ENCODE measurements at places on chromosomes 3 and 15.

DNA sequence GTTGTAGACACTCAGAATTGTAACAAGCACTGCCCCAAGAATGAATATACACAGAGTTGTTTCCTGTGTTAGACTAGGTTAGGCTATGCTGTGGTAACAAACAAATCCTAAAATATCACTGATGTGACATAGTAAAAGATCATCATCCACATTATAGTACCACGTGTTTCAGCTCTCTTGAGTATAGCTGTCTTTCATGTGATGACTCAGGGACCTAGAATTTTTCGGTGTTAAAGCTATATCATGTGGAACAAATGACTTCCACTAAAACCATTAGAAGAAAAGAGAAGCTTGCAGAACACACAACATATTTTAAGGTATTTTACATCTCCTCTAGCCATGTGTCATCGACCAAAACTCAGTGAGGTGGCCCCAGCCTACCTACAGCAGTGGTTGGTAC is 307.9 kb upstream of the RBMS3 start:
- no peak for DNase-seq

DNA sequence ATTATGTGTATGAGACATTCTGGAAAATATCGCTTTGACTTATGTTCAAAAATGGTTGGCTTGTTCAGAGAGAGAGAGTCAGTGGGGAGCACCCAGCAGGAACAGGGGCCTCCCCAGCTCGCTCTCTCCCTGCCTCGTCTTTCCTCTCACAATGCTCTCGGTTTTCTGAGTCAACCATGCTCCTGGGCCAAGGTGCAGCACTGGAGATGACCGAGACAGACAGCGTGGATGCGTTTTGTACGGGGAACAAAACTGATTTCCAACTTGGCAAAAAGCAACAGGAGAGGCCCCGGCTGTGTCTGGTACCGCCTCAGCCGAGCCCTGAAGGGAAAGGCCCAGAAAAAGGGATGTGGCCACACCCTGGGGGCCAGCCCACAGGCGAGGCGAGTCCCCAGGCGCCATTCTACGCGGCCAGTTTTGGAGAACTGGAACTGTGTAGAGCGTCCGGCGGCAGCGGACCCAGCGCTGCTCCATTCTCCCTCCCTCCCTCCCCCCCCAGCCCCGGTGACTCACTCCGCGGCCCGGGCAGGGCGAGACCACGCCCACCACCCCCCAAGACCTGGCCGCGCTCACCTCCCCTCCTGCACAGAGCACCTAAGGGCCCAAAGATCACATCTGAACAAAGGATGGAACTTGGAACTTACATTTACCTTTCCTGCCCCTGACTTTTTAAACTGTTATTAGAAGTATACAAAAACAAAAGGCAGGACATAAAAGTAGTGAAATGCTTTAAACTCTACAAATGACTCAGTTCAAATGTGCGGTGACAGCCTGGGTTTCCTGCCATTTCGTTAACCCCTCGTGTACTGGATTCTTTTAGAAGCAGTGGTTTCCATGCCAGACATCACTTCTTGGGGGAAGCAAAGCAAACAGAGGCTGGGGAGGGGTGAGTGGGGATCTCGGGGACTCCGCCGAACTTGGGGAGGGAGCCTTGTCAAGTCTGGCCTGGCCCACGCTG is 12.7 kb downstream of the ATP10A start:
- peak; percentile 59 for DNase-seq

DNA sequence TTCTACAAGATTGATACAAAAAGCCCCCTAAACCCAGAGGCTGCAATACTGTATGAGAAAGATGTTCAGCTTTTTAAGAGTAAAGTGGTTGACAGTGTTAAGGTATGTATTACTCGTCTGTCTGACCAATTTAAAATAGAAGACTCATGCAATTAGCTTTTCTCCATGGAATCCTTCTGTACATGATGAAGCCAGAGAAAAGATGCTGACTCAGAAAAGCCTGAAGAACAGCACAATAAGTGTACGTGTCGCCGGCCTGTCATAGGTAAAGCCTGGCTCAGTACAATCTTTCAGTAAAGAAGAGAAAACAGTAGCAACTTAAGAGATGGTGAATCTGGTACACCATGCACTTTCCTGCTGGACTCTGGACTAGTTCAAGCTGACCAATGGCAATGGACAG is 16.4 kb downstream of the NEK4 start:
- DNase-seq, result no peak

- DNase-seq, result no peak
These were observed 13.0 kb upstream of the DNAJC13 start for GRCh38 chr3:132404276-132404675.

GRCh38 chr3:193974671-193975535 is 161.0 kb upstream of the HES1 start:
- no peak for DNase-seq

GRCh38 chr3:171700653-171701052 is 109.6 kb downstream of the PLD1 start:
- no peak for DNase-seq

DNA sequence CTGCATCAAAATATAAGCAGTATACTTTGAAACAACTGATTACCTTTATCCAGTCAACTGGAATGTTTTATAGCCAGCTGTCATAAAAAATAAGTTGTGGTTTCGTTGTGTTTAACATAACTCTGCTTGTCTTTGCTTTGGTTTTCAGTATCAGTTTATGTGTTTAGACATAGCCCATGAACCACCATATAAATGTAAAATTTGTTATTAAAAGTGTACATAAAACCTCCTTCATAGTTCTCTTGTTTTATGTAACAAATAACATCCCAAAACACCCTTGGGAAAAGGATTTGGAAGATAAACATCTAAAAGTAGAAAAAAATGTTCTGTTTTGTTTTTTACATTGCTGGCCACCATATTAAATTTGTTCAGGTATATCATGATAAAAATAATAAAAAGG is 347.0 kb upstream of the PROK2 start:
- no peak for DNase-seq

- no peak for DNase-seq
These were observed 24.7 kb upstream of the ZNF639 start for GRCh38 chr3:179297971-179298725.

GRCh38 chr3:142174559-142174958 is 25.2 kb upstream of the TFDP2 start:
- no peak for DNase-seq

GRCh38 chr3:188468196-188468595 is 314.2 kb downstream of the LPP start:
- DNase-seq, result no peak

GRCh38 chr3:80688814-80689213 is 921.0 kb upstream of the ROBO1 start:
- DNase-seq, result no peak

GRCh38 chr15:34776606-34777105 is 18.7 kb downstream of the ACTC1 start:
- DNase-seq, result no peak

GRCh38 chr15:29242456-29243242 is 27.0 kb downstream of the NSMCE3 start:
- no peak for DNase-seq

GRCh38 chr3:28198974-28199373 is 42.4 kb upstream of the CMC1 start:
- DNase-seq, result no peak

DNA sequence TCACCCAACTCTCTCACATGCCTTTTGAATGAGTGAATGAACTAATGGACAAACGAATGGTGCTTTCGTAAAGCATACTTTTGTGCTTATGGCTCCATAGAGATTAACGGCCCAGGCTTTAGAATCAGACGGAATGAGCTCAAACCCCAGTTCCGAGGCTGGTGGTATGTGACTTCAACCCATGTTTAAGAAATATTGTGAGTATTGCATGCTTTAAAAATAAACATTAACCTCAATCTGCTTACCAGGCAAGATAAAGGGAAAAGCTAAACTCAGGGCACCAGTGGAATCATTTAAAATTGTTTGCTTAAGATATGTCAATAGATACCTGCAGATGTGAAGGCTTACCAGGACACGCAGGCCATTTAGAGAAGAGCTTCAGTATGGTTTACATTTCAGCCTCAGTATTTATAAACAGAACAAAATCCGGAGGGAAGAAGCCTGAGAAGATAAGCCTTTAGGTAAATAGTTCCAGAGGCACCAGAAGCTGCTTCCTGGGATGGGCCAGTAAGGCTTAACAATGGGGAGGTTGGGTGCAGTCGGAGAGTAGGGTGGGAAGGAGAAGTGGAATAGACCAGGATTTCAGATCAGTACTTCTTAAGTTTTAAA is 186.4 kb downstream of the ADAMTS9 start:
- DNase-seq, result no peak

GRCh38 chr3:108100906-108101660 is 10.3 kb upstream of the CD47 start:
- DNase-seq, result no peak

DNA sequence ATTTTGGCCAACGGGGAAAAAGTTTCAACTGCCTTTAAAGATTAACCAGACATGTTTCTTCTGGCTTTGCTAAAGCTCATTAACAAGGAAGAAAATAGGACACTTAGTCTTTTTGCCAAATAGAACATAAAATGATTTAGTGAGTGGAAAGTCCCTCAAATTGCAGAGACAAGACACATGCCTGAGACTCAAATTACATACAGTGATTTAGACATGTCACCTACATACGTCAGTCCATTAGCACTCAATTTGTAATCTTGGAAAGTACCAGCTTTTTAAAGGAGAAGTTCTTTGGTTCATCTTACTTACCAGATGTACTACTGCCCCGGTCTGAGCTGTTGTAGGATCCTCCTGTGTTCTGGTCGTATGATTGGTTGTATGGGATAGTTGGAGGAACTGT is 1134.2 kb downstream of the ROBO1 start:
- DNase-seq, result no peak

DNA sequence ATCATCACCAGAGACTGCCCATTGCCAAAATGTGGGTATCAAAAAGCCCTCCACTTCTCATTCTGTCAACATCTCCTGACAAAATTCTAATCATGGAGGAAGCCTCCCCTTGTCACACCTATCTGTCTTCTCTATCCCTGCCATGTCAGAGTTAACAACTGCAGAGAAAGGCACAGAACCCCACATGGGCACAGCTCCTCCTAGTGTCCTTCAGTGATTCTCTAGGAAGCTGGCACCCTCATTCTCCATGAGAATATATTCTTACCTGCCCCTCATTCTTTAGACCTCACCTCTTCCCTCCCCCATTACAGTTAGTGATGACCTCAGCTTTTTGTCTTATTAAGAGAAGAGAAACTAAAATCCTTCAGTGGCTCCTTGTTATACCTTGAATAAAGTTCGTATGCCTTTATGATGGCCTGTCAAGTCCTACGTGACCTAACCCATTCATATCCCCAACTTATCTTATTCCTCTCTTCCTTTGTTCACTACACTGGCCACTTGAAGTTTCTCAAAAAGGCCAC is 44.6 kb downstream of the NME9 start:
- DNase-seq, result no peak

GRCh38 chr3:89372456-89372855 is 265.0 kb downstream of the EPHA3 start:
- DNase-seq, result no peak

- no peak for DNase-seq
These were observed 362.7 kb upstream of the ARRDC4 start for GRCh38 chr15:97597801-97598200.

DNA sequence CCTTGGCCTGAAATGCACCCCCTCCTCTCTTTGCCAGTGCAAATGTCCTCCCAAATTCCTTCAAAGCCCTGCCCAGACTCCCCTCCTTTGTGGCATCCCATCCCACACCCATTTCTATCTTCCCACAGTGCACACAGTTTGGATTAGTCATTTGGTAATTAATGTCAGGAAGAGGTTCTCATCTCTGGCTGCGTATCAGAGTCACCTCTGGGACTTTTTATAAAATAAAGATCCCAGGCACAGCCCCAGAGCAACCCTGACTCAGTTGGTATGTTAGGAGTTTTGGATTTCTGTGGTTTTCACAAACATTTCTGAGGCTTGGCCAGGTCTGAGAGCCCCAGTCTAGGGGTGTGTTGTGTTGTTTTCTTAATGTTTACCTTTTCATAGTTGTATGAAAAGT is 41.6 kb downstream of the C3orf20 start:
- no peak for DNase-seq

GRCh38 chr15:48887144-48887543 is 9.2 kb downstream of the EID1 start:
- DNase-seq, result no peak

DNA sequence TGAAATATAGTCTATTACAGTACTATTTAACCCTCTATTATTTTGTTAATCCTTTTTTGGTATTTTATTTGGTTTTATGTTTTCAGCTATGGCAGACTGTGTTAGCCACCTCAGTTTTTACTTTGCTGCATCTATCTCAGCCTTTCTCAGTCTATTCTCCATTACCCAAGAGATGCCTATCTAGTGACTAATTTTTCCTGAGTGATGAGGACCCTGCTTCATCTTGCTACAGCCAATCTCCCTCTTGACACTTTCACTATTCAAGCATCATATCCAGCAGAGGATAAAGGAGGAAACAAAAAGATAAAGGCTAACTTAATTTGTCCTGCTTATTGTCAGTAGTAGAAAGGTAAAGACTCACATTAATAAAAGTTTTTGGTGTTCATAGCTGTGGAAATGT is 141.8 kb upstream of the NECTIN3 start:
- DNase-seq, result no peak

All from stimulated activated CD4-positive, alpha-beta T cell treated with anti-CD3 and anti-CD28 coated beads, TNF-alpha, amount 100 ng/mL, for 4 hours (primary cell).